EH (cell line): ENCODE measurements at places on chromosomes 13 and 19.

DNA sequence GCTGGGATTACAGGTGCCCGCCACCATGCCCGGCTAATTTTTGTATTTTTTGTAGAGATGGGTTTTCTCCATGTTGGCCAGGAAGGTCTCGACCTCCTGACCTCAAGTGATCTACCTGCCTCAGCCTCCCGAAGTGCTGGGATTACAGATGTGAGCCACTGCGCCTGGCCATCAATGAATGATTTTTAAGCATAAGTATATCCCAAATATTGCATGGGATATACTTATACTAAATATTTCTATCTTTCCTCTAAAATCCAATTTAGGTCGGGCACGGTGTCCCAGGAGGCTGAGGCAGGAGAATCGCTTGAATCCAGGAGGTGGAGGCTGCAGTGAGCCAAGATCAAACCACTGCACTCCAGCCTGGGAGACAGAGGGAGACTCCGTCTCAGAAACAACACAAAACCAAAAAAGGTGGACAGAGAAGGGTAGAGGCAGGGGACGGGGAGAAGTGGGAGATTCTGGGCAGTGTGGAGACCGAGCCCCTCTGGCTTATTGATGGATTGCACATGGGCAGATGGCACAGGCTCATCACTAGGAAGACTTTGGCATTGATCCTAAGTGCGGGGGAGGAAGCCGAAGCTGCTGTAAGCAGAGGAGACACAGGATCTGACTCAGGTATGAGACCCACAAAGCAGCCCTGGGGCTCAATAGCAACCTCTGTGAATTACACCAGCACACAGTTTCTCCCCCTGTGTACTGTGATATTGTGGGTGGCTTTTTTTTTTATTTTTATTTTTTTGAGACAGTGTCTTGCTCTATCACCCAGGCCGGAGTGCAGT is 13.5 kb downstream of the ARRDC5 start:
- peak; percentile 77 for DNase-seq

DNA sequence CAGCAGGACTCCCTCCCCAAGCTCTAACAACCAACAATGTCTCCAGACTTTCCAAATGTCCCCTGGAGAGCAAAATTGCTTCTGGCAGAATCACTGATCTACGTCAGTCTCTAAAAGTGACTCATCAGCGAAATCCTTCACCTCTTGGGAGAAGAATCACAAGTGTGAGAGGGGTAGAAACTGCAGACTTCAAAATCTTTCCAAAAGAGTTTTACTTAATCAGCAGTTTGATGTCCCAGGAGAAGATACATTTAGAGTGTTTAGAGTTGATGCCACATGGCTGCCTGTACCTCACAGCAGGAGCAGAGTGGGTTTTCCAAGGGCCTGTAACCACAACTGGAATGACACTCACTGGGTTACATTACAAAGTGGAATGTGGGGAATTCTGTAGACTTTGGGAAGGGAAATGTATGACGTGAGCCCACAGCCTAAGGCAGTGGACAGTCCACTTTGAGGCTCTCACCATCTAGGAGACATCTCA is 6.2 kb upstream of the CEACAM5 start:
- peak; percentile 75 for DNase-seq

- DNase-seq, result no peak
These were observed 117.2 kb upstream of the MAB21L1 start for GRCh38 chr13:35593651-35594050.

GRCh38 chr19:3987619-3988371 is 2.5 kb upstream of the EEF2 start:
- peak; percentile 86 for DNase-seq

- DNase-seq, result no peak
These were observed 389.3 kb upstream of the PCDH9 start for GRCh38 chr13:67619351-67619994.

GRCh38 chr13:97982286-97982685 is 28.8 kb downstream of the IPO5 start:
- DNase-seq, result peak; percentile 63

- DNase-seq, result no peak
These were observed 208.5 kb upstream of the ZNF536 start for GRCh38 chr19:30163663-30164062.

GRCh38 chr19:16587833-16588823 is 15.9 kb upstream of the SLC35E1 start:
- peak; percentile 21 for DNase-seq

DNA sequence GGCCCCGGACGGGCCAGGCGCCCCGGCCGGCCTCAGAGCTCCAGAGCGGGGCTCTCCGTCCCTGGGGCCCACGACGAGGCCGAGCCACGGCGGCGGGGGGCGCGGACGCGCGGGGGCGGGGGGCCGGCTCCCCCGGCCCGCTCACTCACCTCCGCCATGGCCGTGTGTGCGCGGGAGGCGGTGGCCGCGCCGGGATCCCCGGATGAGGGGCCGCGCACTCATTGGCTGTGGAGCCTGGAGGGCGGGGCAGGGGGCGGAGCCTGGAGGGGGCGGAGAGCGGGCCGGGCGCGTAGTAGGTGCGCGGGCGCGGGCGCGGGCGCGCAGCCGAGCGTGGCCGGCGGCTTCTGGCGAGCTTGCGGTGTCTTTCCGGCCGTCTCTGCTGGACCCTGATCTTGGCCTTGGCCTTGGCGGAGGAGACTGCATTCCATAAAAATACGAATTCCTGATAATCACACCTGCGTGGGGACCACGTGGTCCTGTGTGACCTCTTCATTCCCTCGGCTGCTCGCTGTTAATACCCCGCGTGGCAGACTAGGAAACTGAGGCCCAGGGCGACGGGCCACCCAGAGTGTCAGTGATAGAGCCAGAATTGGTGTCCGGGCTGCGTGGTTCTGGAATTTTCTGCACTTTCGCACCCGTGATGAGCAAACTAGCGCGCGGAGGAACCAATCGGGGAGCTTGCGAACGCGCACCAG is at the start of gene MIER2:
TSS of gene MIER2 (minus strand) at position 172 of the 695 bp plus-strand sequence. CDS start at position 158, 14 bp downstream.
- DNase-seq, result peak; percentile 75

- DNase-seq, result no peak
These were observed 14.8 kb upstream of the FCGBP start for GRCh38 chr19:39949026-39949747.

- no peak for DNase-seq
These were observed 10.8 kb downstream of the CUL4A start for GRCh38 chr13:113220141-113220598.

DNA sequence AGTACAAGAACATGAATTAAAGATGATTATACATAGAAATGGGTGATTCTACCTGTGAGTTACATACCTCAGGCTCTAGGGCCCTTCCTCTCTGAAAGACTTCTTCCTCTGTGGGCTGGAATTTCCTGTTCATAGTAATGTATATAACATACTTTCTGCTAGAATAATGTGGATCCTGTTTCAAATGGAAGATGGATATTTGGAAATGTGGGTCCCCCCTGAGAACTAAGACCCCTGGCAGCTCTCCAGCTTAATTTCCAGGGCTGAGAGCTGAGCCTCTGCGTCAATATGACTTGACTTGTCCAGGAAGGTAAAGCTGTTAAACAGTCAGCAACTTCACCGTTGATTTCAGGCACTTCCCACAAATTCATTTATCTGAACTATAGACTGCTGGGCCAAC is 296.3 kb downstream of the NALCN start:
- no peak for DNase-seq

DNA sequence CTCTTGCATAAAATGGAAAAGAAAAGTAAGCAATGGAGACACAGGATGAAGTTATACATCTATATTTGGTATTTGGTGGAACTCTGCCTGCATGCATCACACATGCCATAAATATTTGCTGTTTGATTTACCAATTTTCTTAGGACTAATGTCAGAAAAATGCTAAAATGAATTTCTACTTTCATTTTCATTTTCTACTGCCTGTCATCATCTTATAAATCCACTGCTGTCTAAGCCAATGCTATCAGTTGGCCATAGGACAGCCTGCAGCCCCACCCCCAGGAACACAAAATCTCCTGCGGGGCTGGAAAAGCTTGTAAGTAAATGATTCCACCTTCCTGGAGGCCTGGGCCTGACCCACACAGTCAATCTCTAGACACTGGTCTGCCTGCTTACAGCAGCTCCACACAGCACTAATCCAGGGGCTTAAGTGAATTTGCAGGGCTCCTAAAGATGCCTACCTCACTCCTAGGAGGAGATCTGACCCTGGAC is 122.0 kb downstream of the ENOX1 start:
- DNase-seq, result peak; percentile 85

DNA sequence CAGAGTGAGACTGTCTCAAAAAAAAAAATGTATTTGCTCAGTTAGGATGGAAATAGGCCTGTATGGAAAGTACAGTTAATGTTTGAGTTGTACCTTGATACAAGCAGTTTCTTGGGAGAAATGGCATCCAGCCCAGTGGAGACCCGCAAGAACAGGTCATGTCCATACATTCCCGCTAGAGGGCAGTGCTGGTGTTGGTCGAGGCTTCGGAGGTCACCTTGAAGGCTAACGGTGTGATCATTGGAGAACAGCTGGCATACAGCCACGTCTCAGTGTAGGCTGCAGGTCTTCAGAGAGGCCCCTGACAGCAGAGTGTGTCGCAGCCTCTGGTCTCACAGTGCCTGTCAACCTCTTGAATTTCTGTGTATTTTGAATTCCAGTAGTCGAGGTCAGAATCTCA is 7.5 kb downstream of the ZNF610 start:
- DNase-seq, result peak; percentile 11

GRCh38 chr13:113880651-113881611 is 17.1 kb upstream of the GAS6 start:
- DNase-seq, result peak; percentile 35

- no peak for DNase-seq
These were observed 66.2 kb upstream of the TM9SF2 start for GRCh38 chr13:99435116-99435515.

- DNase-seq, result no peak
These were observed 856.6 kb upstream of the KLHL1 start for GRCh38 chr13:70964874-70965273.

DNA sequence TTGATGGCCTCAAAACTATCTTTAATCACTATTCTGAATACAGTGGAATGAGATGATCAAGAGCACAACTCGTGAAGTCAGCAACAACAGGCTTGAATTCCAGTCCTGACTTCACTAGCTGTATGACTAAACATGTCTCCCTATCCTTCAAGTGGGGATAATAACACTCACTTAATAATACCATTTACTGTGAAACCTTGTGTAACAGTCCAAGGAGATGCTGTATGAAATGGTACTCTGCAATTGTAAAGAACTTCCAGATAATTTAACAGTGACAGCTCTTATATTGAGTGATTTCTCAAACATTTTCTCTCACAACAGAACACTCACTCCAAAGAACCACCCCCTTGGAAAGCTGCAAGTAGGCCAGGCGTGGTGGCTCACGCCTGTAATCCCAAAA is 823.1 kb downstream of the DIAPH3 start:
- DNase-seq, result no peak

GRCh38 chr19:50693064-50693975 is 26.3 kb downstream of the SHANK1 start:
- DNase-seq, result no peak

DNA sequence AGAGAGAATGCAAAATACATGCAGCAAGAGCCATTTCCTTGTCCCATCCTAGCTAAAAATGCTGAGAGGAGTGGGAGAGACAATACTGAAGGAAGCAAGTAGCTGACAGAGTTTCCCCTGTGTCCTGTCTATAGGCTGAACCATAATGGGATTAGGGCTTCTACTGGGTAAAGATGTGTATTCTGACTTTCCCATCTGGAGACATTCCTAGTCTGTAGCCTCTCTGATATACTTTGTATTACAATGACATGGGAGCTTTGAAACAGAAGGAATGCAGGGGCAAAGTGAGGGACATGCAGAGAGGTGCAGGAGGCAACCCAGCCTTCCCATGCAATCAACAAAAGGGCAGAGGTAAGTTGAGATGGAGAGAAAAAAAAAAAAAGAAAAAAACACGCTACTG is 10.5 kb upstream of the GPC6 start:
- DNase-seq, result no peak

- DNase-seq, result peak; percentile 47
These were observed 826 bp upstream of the BSG start for GRCh38 chr19:571566-571974.

DNA sequence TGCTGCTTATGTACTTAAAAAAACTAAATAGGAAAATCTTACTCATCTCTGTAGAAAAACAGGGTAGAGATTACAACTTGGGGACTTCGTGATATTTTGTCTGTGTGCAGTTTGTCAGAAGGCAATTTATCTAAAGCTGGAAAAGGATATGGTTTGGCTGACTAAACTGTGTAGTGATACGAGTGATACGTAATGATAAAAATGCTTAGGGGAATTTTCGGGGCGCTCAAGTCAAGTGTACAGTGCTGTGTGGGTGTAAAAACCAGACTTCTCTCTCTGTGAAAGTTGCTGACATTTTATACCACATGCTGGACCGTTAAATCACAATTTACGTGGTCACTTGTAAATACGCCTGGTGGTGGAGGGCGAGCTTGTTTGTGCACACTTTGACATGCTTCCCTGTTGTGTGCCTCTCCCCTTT is 221.7 kb downstream of the KCNRG start:
- DNase-seq, result no peak

GRCh38 chr19:41746593-41747227 is 8.6 kb upstream of the CEACAM6 start:
- DNase-seq, result peak; percentile 51

GRCh38 chr19:2246801-2247361 is 2.2 kb upstream of the AMH start:
- DNase-seq, result peak; percentile 75

DNA sequence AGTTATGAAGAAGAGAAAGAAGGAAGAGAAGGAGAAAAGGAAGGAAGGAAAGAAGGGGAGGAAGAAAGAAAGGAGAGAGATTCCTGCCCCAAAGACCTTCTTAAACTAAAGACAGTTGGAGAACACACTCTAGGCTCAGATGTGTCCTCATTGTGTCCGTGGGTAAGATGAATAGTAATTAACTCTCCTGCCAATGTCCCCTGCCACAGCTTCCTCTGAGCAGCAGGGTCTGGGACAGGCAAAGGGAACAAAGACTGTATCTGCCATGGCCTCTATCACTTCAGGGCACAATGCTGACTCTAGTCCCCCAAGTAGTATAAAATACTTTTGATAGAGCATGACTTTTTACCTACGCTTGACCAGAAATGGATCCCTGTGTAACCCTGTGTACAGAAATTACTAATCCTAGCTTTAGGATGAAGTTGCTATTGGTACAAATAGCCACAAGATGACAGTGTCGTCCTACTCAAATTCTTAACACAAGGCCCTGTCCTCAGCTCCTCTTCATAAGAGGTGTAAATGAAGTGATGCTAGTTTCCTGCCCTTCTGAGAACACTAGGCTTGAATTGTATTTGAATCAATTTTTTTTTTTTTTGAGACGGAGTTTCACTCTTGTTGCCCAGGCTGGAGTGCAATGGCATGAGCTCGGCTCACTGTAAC is 186.2 kb upstream of the GPR12 start:
- peak; percentile 67 for DNase-seq

- DNase-seq, result peak; percentile 97
These were observed 894.3 kb downstream of the DIAPH3 start for GRCh38 chr13:59269476-59269875.

- DNase-seq, result no peak
These were observed 758 bp upstream of the TECR start for GRCh38 chr19:14528419-14529253.
